ENCODE measurements at places on chromosomes 4 and X.

DNA sequence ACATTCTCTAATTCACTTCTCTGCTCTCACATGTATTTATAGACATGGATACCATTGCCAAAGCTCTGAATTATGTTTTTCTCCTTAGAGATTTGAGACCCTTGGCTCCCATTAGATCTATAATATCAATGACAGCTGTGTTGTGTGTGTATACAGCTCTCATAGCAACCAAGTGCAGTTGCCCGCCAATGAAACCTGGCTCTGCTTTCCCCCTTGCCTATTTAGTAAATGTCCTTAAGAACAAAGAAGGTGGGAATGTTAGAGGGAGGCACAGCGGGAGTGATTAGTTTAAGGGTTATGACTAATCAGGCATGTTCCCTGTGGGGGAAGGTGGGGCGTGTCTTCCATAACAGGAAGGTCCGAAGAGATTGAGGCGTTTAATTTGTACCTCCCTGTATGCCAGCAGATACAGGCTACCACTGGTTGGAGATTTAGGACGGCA, 100.5 kb upstream of the TBC1D9 start:
- no peak for DNase-seq

GRCh38 chr4:141220271-141220670, 424 bp upstream of the ZNF330 start:
- no peak for DNase-seq

DNA sequence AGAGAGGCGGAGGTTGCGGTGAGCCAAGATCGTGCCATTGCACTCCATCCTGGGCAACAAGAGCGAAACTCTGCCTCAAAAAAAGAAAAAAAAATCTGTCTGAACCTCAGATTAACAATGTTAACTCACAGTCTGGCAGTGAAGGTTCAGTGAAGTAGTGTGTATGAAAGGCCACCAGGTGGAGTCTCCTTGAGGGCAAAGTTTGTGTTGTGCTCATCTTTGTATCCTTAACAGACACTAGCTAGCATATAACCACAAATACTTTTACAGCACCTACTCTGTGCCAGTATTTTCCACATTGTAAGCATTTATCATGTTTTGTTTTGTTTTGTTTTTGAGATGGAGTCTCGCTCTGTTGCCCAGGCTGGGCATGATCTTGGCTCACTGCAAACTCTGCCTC, 46.0 kb upstream of the MGST2 start:
- DNase-seq, result no peak

DNA sequence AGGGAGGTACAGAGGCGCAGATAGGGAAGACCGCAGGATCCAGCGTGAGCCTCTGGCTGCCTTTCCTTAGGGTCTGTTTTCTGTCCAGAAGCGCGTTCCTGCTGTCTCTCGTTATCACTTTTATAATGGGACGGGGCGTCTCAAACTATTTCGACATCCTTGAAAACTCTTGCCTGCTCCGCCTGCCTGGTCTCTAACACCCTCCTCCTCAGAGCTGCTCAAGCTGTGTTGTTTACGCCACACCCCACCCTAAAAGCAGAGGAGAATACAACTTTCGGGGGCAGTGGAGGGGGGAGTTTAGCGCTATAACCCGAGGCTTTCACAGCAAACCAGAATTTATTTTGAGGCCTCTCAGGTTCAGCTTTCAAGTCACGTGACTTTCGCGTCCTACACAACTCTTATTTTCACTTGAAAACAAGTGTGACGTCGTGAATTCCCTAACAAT, 646 bp upstream of the FAM3A start:
- DNase-seq, result no peak

GRCh38 chrX:24232796-24233195, 81.1 kb downstream of the SUPT20HL2 start:
- no peak for DNase-seq

GRCh38 chr4:127047930-127048329, 584.8 kb upstream of the INTU start:
- DNase-seq, result no peak

DNA sequence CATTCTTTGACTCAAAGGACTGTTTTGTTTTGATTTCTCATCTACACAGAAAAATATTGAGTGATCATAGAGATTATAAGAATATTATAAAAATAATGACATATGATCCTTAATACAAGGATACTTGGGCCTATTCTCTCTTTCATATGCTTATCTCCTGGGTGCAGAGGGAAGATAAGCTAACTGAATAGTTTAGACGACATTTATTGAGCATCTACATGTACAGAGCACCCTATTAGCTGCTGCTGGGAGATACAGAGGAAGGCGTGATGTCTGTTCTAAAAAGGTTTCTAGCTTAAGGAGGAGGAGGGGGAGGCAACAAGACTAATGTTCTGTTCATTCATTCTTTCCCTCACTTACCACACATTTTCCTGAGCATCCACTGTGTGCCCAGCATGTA, 106.8 kb downstream of the HDAC8 start:
- no peak for DNase-seq

DNA sequence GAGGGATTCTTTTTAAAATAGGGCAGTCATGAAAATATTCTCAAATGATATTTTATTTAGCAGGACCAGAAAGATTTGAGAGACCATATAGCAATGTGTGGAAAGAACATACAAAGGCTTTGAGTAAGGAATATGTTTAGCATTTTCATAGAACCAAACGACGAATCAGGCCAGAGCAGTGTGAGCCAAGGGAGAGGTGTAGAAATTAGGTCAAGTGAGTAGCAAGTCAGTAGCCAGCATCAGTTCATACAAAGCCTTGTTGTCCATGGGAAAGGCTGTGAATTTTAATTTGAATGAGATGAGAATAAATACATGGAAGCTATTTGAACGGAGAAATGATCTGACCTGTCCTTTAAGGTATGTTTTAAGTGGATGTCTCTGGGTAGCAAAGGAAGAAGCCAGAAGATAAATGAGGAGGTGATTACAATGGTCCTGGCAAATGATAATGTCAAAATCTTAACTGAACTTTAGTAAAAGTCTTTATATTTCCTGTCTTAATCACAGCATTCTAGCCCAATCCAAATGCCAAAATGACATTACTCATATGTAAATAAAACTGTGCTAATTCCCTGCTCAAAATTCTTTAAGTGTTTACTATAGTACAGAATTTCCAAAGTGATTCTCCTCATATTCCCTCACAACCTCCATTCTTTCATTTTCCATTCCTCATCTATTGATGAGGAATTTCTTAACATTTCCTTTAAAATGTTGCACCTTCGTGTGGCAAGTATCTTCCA, 155.7 kb upstream of the SLIT2 start:
- no peak for DNase-seq
